Activated CD4-positive, alpha-beta T cell treated with anti-CD3 and anti-CD28 coated beads, Interleukin-2, amount 50 U/mL, for 1 hour (primary cell): ENCODE measurements at places on chromosomes 2 and 18.

DNA sequence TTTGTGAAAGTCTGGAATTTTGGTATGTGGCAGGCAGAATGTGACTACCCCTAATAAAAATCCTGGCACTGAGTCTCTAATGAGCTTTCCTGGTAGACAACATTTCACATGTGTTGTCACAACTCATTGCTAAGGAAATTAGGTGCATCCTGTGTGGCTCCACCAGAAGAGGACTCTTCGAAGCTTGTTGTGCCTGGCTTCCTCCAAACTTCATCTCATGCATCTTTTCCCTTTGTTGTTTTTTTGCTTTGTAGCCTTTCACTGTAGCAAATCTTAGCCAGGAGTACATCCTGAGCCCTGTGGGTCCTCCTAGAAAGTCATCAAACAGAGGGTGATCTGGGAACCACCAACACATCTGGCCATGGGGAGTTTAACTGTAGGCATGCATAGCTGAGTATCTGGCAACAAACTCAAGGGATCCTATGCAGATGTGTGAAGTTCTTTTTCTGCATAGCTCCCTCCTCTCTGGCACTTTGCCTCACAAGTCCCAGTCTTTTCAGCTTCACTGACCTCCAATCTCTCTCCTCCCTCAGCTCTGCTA lies 42.1 kb upstream of the SERTAD2 start:
- no peak for DNase-seq

DNA sequence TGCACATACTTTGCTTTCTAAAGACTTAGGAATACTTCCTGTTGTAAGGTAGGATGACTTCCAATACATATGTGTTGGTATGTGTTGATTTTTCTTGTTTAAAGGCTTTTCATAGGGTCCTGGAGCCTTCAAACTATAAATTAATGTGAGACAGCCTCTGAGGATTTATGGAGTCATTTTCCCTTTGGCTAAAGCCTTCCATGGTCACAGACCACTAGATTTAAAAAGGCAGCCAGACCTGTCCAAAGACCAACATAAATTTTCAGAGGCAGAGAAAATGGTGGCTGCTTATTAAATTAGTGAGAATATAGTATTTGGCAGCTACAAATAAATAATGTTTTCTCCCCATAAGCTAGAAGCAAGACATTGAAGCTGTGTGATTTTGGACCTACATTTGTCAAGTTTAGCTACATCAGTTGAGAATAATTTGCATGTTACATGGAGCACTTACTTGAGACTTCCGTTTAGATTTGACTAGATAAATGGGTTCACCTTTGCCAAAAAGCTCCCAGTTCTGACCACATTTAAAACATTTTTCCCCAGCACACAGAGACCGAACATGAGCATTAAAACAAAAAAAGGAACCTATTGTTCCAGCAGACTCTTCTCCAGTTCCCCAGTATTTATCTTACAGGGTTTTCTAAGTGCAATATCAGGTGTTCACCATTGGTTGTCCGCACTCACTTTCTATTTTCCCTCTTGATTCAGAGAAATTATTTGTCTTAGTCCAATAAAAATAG lies 402.9 kb downstream of the PARD3B start:
- no peak for DNase-seq

GRCh38 chr2:240650254-240650965 lies 25.1 kb downstream of the GPR35 start:
- DNase-seq: no peak

DNA sequence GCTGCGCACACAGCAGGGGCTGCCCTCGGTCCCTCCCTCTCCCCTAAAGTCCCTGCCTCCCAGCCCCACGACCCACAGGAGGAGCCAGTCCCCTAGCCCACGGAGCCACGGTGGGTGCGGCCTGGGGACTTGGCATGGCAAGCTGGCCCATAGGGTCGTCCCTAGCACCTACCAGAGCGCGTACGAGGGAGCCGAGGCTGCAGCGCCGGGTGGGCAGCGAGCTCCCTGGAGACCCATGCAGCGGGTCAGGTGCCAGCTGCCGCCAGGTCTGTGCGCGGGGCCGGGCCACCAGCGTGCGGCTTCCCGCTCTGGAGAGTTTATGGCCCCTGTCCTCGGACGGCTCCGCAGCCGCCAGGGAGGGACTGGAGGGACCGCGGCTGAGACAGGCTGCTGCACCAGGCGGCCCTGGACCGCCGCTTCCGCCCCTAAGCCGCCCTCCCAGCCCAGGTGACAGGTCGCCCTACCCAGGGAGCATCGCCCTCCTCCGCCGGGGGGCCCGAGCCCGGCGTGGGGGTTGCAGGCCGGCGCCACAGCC lies 273.6 kb downstream of the CCDC74A start:
- no peak for DNase-seq

DNA sequence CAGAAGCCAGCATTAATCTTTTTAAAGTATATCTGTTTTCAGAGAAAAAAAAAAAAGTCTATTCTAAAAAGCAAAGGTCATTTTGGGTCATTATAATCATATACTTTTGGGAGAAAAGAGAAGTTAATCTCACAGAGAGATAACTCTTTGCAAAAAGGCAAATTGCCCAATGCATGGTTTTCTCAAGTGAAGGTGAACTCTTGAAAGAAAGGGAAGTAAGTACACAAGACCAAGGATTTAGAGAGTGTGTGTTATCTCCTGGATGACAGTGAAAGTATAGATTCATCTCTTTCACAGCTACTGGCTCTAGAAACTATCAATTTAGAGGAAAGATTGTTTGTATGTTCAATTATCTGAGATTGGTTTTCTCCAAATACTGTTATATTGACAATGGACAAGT lies 151.4 kb downstream of the CD8B2 start:
- DNase-seq: no peak

- DNase-seq: no peak
Observed at GRCh38 chr2:112836163-112836560, 417 bp downstream of the IL1B start.

GRCh38 chr2:221606424-221606823 lies 34.3 kb upstream of the EPHA4 start:
- DNase-seq: no peak

GRCh38 chr2:150860301-150860700 lies 372.8 kb upstream of the RND3 start:
- no peak for DNase-seq

DNA sequence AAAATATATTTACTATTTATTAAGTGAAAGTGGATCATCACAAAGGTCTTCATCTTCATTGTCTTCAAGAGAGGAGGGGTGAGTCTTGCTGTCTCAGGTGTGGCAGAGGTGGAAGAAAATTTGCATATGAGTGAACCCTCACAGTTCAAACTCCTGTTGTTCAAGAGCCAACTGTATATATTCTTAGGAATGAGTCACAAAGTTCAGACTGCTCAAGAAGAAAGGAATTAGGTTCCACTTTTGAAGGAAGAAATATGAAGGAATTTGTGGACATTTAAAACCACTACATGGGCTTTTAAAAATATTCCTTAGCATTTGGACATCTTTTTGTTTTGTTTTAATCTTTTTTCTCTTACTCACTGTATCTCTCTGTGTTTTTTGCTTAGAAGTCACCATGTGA lies 212.6 kb downstream of the INSIG2 start:
- no peak for DNase-seq

GRCh38 chr2:142536966-142537365 lies 340.5 kb upstream of the KYNU start:
- no peak for DNase-seq
